Prostate gland (tissue), 2 donors: ENCODE measurements at places on chromosomes 1 and 21. TPM values are rescaled to one million over a fixed set of nuclear protein-coding genes. Genes with fewer than 3 reads are reported as not detected.

DNA sequence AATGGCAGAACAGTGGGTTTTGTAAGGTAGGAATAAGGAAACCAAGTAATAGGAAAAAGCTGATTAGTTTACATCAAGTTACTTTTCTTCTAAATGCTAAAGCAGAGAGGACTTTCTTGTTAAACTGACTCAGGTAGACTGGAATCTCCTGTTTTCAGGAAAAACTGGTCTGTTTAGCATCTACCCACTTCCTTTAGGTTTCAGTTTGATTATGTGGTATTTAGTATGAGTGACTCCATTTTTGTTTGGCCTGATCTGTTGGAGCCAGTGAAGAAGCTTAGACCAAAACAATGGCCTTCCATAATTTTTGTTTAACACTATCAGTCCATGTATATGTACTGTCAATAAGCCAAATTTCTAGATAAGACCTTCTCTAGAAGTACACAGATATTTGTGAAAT lies 88.4 kb downstream of the EPB41 start:
- H3K27me3 ChIP-seq, result no peaks in the 10 kb centered on the region
- no peak for DNase-seq
- H3K4me1 ChIP-seq, result no peaks in the 10 kb centered on the region

- no peaks in the 10 kb centered on the region for H3K36me3 ChIP-seq
- H3K27ac ChIP-seq, result no peak overlapping the region
- H3K27me3 ChIP-seq, result no peaks in the 10 kb centered on the region
Observed at GRCh38 chr1:61226791-61227567, 144.6 kb downstream of the NFIA start.

PUSL1 gene
- 36.9 TPM for total RNA-seq

RAVER2 gene
- total RNA-seq, result 18.3 TPM

PPFIA4 gene
- total RNA-seq, result 0.50 TPM

TMEM81 gene
- total RNA-seq, result 2.2 TPM
